ENCODE measurements at places on chromosomes 7 and 10.

GRCh38 chr7:39602351-39602750 lies 21.0 kb upstream of the RALA start:
- DNase-seq, result peak; percentile 49

GRCh38 chr10:117214401-117214800 lies 17.1 kb downstream of the KCNK18 start:
- DNase-seq, result peak; percentile 19

DNA sequence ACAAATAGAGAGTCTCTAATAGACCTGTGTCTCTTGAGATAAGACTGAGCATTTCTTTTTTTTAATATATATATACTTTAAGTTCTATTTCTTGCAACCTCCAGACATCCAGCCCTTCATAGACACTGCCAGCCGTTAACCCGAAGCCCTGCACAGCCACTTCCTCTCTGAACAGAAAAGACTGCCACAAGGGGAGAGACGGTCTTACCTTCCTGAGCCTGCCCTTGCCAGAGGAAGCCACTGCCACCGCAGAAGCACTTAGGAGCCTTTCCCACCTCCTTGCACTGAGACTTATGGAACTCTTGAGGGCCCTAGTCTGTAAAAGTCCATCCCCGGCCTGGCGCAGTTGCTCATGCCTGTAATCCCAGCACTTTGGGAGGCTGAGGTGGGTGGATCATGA lies 31.8 kb upstream of the PRSS1 start:
- DNase-seq, result no peak

- peak; percentile 25 for DNase-seq
These were observed 162.2 kb upstream of the TNS3 start for GRCh38 chr7:47743965-47744591.

All from fibroblast of upper back skin (primary cell).